ENCODE measurements at places on chromosomes 7 and 10. TPM values are rescaled to one million over a fixed set of nuclear protein-coding genes. Genes with fewer than 3 reads are reported as not detected.

DNA sequence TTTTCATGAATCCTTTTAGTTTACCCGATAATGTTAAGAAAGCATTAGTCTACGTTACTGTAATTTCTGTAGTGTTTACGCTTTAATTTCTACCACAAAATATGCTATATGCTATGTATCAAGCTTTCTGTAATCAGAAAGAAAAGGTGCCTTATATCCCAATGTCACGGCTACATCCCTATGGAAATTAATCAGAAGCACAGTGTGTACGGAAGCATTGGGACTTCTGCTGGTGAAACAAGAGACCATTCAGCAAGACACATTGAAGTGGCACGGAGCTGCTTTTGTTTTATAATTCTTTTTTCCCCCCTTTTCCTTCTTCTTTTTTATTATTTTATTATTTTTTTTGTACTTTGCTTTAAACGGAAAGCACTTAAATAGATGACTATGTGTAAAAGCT is 31.2 kb upstream of the SH2B2 start:
- H3K4me1 ChIP-seq: no peaks in the 10 kb centered on the region
- no peak overlapping the region for H3K27ac ChIP-seq
- no peaks in the 10 kb centered on the region for H3K36me3 ChIP-seq
- H3K4me3 ChIP-seq: no peak overlapping the region

GRCh38 chr7:94123136-94123535 is 119.0 kb upstream of the BET1 start:
- no peaks in the 10 kb centered on the region for H3K27me3 ChIP-seq
- no peak for DNase-seq
- H3K27ac ChIP-seq: no peak overlapping the region
- no peak overlapping the region for H3K4me3 ChIP-seq

GRCh38 chr7:47557694-47558670 is 23.9 kb downstream of the TNS3 start:
- H3K27me3 ChIP-seq: no peaks in the 10 kb centered on the region
- no peak overlapping the region for H3K4me3 ChIP-seq
- peaks cover 12% of the 10 kb centered on the region for H3K4me1 ChIP-seq
- H3K36me3 ChIP-seq: no peaks in the 10 kb centered on the region
- peak overlapping the region; percentile 72 for H3K27ac ChIP-seq
- peak; percentile 52 for DNase-seq

DNA sequence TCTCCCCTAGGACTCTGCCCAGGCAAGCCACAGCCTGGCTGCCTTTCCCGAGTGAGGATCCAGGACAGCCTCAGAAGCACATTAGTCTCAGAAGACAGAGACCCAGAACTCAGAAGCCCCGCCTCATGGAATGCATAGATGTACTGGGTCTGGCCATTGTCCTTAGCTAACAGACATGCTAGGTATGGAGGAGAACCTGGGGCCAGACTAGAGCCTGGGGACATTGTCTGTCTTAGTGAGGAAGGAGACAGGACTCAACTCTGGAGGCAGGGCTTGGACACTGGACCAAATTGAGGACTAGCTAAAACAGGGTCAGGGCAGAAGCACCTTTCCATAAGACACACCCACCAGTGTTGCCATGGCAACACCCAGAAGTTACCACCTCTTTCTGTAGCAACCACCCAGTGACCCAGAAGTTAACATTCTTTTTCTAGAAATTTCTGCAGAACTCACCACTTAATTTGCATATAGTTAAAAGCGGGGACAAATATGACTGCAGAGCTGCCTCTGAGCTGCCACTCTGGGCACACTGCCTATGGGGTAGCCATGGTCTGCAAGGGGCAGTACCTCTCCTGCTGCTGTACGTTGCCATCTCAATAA is 27.5 kb downstream of the TLX1 start:
- H3K27ac ChIP-seq: no peak overlapping the region
- H3K4me3 ChIP-seq: no peak overlapping the region
- H3K4me1 ChIP-seq: no peaks in the 10 kb centered on the region
- DNase-seq: no peak
- no peaks in the 10 kb centered on the region for H3K27me3 ChIP-seq

GRCh38 chr7:94710256-94710655 is 54.3 kb upstream of the SGCE start:
- no peak overlapping the region for H3K4me3 ChIP-seq
- no peak for DNase-seq
- no peaks in the 10 kb centered on the region for H3K4me1 ChIP-seq
- H3K27me3 ChIP-seq: no peaks in the 10 kb centered on the region

- peak overlapping the region; percentile 82 for H3K27ac ChIP-seq
Measured at GRCh38 chr7:518630-519483, 789 bp downstream of the PDGFA start.

DNA sequence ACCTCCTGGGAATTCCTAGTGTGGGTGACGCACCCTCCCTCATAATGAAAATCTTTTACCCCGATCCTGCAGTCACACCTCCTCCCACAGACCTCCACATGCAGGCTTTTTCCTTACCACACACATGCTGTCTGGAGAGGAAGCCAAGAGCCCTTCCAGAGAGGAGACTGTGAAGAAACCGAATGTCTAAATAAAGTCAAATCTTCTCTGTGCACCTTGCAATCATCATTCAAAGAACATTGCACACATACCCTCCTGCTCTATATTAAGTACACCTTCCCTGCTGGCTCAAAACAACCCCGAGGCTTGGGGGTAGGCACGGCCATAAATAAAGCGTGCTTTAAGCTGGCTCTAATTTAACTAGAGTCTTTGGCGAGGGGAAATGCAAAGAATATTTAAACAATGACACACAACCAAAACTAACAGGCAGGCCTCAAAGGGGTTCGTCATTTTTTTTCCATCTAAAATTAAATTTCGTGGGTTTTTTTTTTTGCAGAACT is 34.9 kb downstream of the CALML3 start:
- H3K27ac ChIP-seq: peak overlapping the region; percentile 59
- no peaks in the 10 kb centered on the region for H3K4me1 ChIP-seq
- H3K27me3 ChIP-seq: no peaks in the 10 kb centered on the region
- DNase-seq: peak; percentile 51

DNA sequence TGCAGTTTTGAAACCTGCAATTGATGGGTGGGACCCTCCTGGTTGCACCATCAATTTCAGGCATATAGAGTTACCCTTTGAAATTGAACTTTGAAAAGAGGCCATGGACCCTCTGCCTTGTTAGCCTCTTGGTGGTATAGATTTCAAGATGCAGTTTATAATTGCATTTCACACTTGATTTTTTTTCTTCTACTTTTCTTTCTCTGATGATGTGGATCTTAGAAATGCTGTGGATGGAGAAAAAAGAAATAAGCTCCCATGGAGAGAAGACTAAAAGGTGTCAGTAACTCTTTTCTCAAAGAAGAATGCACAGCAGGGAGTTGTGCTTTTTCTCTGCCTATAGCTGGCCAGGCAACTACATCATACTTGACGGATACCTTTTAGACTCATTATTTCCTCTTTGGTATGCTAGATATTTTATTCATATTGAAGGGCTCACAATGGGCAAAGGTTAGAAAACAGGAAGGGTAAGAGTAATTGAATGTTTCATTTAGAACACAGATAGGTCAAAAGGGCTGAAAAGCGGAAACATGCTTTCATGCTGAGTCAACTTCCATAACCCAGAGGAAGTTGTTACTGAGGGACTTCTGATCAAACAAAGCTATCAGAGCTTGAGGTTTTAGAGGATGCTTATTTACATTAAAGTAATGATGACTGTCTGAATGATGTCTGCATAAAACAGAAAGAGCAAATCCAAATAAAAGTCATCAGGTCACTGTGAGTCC is 773.2 kb upstream of the LRRN3 start:
- H3K4me1 ChIP-seq: no peaks in the 10 kb centered on the region
- H3K27ac ChIP-seq: no peak overlapping the region
- no peaks in the 10 kb centered on the region for H3K27me3 ChIP-seq

GRCh38 chr10:94216201-94216600 is 146.5 kb downstream of the NOC3L start:
- H3K27ac ChIP-seq: no peak overlapping the region
- H3K27me3 ChIP-seq: no peaks in the 10 kb centered on the region
- no peak overlapping the region for H3K4me3 ChIP-seq
- no peak for DNase-seq

DNA sequence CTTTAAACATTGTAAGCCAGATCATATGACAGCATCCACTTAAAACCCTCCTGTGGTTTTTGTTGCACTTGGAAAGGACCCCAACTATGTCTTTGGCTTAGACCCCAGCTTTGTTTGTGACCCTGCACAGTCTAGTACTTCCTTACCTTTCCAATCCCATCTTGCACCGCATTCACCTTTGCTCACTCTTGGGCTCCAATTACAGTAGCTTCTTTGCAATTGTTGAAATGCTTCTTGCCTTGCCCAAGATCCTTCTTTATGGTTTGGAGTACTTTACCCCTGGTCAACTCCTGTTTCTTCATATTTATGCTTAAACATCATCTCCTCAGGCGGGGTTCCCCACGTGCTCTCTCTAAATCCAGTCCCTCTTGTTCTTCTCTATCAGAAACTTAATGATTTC is 162.6 kb downstream of the PTEN start:
- H3K36me3 ChIP-seq: no peaks in the 10 kb centered on the region
- H3K27ac ChIP-seq: no peak overlapping the region
- H3K4me3 ChIP-seq: no peak overlapping the region
- no peak for DNase-seq
- H3K27me3 ChIP-seq: no peaks in the 10 kb centered on the region

- no peak for DNase-seq
- H3K4me1 ChIP-seq: no peaks in the 10 kb centered on the region
- no peak overlapping the region for H3K4me3 ChIP-seq
- H3K36me3 ChIP-seq: no peaks in the 10 kb centered on the region
- H3K27me3 ChIP-seq: no peaks in the 10 kb centered on the region
- H3K27ac ChIP-seq: no peak overlapping the region
Measured at GRCh38 chr7:25894002-25894901, 257.7 kb upstream of the NFE2L3 start.

DNA sequence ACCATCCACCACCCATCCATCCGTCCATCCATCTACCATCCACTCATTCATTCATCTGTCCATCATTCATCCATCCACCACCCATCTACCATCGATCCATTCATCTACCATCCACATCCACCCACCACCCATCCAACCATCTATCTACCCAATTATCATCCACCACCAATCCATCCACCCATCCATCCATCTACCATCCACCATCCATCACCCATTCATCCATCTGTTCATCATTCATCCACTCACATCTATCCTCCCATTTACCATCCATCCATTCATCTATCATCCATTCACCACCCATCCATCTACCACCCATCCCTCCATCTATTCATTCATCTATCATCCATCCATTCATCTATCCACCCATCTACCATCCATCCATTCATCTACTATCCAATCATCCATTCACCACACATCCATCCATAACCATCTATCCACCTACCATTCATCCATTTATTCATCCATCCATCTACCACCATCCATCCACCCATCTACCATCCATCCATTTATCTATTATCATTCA is 188.8 kb downstream of the JCAD start:
- H3K27ac ChIP-seq: no peak overlapping the region
- no peaks in the 10 kb centered on the region for H3K36me3 ChIP-seq
- no peaks in the 10 kb centered on the region for H3K4me1 ChIP-seq
- H3K4me3 ChIP-seq: no peak overlapping the region
- no peak for DNase-seq

DNA sequence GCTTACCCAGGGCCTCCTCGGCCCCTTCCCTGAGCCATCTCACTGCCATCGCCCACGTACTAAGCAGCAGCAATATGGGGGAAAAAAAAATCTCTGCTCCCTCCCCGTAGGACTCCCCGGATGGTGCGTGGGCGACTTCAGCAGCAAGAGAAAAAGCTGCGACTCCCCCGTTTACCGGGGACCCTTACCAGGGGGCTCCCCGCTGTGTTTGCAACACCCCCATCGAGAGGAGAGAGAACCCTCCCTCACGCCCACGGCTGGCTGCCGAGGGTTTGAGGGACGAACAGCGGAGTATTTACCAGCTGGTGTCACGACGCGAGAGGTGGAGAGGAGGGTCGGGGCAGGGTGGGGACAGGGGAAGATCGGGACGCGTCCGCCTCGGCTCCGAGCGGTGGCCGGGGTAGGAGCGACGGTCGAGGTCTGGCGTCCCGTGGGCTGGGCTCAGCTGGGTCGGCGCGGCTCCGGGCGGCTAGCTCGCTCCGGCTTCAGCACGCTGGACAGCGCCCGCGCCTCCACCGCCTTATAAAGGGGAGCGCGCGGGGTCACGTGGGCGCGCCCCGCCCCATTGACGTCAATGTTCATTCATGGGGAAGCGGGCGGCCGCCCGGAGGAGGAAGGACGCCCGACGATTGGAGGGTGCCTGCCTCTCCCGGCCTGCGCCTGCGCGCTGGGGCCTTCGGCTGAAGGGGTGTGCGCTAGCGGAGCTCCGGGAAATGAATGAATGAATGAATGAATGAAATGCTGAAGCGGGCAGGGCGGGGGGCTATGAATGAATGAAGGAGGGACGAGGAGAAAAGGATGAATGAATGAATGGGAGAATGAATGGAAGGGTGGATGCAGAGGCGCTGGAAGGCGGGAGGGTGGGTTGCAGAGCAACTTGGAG is at the start of gene VGF:
VGF (minus strand) TSS at position 495 of the 883 bp plus-strand sequence. CDS start 726 bp downstream, outside the sequence.
- peaks cover 39% of the 10 kb centered on the region for H3K27me3 ChIP-seq
- DNase-seq: peak; percentile 77
- H3K4me1 ChIP-seq: peaks cover 6% of the 10 kb centered on the region
- H3K36me3 ChIP-seq: no peaks in the 10 kb centered on the region
- no peak within 1 kb of the TSS for H3K27ac ChIP-seq

DNA sequence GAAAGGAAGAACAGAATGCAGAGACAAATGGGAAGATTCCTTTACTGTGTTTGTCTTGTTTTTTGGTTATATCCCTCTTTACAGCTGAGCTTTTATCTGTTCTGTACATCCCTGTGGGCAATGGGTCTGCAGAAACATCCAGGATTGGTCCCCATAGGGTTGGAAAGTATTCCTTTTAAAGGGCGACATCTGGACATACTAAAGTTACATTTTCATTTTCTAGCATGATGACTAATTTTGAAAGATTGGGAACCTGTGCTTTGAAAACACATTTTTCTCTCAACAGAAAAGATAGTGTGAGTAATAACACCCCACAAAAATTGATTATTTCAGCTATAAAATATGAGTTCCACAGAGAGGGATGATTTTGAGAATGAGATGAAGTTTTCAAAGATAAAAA is 435.8 kb downstream of the GPAM start:
- H3K4me3 ChIP-seq: no peak overlapping the region
- no peaks in the 10 kb centered on the region for H3K4me1 ChIP-seq
- no peak for DNase-seq
- no peaks in the 10 kb centered on the region for H3K36me3 ChIP-seq
- H3K27me3 ChIP-seq: no peaks in the 10 kb centered on the region

The GPR26 gene
- total RNA-seq: not detected

The ZWINT gene
- total RNA-seq: 2.2 TPM

The TMEM176A gene
- 13.5 TPM for total RNA-seq

The NUTM2D gene
- total RNA-seq: 5.9 TPM

The COMTD1 gene
- total RNA-seq: 59.7 TPM

The STAG3 gene
- total RNA-seq: 2.5 TPM

The LIPK gene
- not detected for total RNA-seq

The TAS2R5 gene
- total RNA-seq: 12.0 TPM

The NEUROD6 gene
- total RNA-seq: not detected
